ENCODE measurements at places on chromosomes 3 and 15. TPM values are rescaled to one million over a fixed set of nuclear protein-coding genes. Genes with fewer than 3 reads are reported as not detected.

DNA sequence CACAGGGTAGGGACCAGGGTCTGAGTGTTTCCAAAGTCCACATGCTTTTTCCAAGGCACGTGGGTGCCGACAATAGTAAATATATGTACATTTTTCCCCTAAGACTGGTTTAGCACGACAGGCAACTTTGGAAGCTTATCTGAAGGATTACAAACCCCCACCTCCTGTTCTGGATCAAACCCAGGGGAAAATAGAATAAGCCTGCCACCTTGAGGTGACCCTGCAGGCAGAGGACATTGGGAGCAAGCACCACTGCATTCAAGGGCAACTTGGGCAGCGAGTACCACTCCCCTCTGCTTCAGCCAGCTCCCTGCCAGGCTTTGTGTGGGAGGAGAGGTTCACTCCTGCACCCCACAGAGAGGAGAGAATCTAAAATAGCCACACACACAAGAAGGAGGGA lies 44.8 kb downstream of the KBTBD12 start:
- no peak for DNase-seq

- no peak for DNase-seq
Observed at GRCh38 chr15:85419161-85419560, 38.8 kb downstream of the AKAP13 start.

Gene SAMD7
- total RNA-seq = not detected

Gene SNX22
- not detected for total RNA-seq

DNA sequence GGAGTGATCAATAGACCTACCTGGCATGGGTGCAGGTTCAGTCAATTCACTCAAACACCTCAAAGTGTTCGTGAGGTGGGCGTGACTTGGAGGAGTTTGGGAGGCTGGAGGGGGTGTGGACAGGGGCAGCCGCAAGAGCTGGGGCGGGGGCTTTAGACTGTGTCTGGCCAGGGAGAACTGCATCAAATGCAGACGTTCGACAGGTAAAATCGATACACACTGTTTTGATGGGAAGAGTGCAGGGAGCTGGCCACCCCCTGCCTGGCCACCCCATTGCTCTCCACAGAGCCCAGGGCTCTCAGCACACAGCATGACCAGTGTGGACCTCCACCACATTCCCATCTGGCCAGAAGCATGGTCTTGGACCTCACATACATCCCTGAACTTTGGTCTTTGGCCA lies 412.1 kb downstream of the OCA2 start:
- no peak for DNase-seq

DNA sequence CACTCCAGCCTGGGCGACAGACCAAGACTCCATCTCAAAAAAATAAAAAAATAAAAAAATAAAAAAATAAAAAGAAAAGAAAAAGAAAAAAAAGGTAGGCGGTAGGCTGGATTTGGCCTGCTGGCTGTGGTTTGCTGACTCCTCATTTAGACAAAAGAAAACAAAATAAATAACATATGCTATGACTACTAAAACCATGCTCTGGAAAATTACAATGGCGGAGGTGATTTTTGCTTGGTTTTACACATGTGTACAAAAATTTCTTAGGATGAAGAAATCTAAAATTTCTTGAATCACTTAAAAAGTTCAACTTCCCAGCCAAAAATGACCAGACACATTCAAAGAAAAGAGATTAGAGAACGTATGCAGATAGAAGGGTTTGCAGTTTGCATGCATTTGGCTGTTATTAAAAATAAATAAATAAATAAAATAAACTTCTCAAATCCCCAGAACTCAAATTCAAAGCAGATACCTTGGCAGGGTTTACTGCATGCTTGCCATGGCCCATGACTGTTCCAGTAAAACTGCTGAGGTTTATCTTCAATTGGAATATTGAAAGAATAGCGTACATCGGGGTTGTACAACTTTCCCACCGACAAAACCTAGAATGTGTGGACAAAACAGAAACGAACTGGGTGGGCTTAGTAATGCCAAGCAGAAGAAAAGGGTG lies 65.9 kb downstream of the ADAMTS9 start:
- no peak for DNase-seq

Gene CLRN1
- total RNA-seq = not detected

Gene PDZRN3
- total RNA-seq = not detected

Gene NAALADL2
- 1.3 TPM for total RNA-seq

Gene ADPRH
- 8.9 TPM for total RNA-seq

- no peak for DNase-seq
Observed at GRCh38 chr3:72018343-72018984, 233.5 kb upstream of the PROK2 start.

Gene ADAM10
- total RNA-seq = 189 TPM

DNA sequence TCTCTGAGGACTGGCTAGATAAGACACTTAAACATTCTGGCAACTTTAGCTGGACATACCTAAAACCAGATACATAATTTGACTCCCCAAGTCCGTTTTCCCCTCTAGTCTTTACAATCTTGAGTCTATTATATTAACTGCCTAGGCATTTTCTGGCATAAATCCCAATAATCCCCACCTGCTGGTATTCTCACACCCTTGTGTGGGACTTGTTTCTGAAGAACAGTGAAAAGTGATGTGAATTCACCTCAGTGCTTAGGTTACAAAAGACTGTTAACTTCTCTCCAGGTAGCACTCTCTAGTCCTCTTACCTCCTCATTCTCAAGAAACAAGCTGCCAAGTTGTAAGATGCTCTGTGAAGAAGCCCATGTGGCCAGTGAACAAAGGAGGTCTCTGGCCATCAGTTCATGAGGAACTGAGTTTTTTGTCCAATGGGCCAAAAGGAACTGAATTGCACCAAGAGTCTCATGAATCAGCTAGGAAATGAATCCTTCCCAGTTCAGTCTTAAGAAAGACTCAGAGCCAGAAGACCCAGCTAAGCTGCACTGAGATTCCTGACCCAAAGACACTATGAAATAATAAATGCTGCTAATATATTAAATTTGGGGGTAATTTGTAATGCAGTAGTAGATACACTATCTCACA lies 4.1 kb downstream of the OSBPL11 start:
- no peak for DNase-seq

DNA sequence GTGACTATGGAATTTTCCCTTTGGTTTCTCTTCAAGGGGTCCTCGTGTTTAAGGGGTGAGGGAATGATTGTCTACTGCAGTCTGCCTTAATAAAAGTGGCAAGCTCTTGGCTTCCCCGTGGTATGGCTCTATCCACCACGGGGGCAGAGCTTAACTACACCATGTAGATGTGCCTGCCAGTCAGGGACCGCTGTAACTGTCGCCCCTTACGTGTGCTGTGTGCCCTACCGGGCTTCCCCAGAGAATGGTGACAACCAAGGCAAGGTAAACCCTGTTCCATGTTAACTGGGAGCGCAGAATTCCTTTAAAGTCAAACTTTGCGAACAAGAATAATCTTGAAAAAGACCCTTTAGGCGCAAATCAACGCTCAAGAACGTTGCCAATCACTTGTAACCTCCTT lies 966 bp upstream of the C3orf80 start:
- DNase-seq = no peak

Gene CYP1A1
- 3.7 TPM for total RNA-seq

- DNase-seq = no peak
Observed at GRCh38 chr3:164451072-164451910, 627.0 kb downstream of the SI start.

Gene GOLGA6B
- not detected for total RNA-seq

DNA sequence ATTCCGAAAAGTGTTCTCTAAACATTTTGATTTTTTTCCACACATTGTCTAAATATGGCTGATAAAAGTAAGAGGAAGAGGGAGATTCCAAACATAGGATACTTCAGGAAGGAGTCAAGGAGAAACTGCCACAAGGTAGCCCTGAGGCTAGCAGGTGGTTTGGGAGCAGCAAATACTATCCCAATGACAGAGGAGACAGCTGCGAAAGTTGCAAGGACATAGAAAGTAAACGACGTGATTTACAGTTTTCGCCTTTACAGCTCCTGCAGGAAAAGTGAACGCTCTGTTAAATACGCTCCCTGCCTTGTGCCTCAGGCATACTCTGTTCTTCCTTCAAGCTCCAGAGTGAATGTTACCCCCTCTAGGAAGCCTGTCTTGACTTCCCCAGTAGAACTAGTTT lies 3.7 kb upstream of the FETUB start:
- DNase-seq = no peak

Gene NEK10
- total RNA-seq = 3.4 TPM

- no peak for DNase-seq
Observed at GRCh38 chr15:67878712-67879206, 38.9 kb upstream of the RNU6-1 start.

All from glomerular endothelial cell (primary cell).